Osteoblast (primary cell): ENCODE measurements at places on chromosomes 13 and 19. TPM values are rescaled to one million over a fixed set of nuclear protein-coding genes. Genes with fewer than 3 reads are reported as not detected.

GRCh38 chr19:12782424-12783290 is 7.3 kb upstream of the HOOK2 start:
- DNase-seq: peak; percentile 97

DNA sequence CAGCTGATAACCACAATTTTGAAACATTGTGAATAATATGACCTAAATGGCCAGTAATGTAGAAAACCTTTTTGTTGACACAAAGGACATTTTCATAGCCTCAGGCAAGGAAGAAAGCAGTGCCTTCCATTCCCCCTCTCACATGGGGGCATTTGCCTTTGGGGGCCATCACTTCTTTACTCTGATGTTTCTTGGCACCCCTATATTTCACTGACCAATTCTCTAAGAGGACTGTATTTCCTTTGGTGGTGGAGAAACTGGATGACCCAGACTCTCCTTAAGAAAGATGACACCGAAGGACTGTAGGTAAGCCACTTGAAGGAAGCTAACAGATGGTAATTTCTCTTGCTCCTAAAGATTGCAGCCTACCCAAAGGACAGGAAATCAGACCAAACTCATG is 254.6 kb downstream of the DCLK1 start:
- no peak for DNase-seq

ATP4A gene
- total RNA-seq: not detected in 2 replicates

- DNase-seq: no peak
These were observed 11.1 kb upstream of the ATP12A start for GRCh38 chr13:24668955-24669582.

- no peak for DNase-seq
These were observed 7.5 kb downstream of the RAB4B start for GRCh38 chr19:40785526-40785925.

WDR88 gene
- total RNA-seq: not detected in 2 replicates

RGS9BP gene
- 0.59 and 0.72 TPM in 2 replicates for total RNA-seq
